ENCODE measurements at places on chromosomes 7 and 10.
A peak's percentile ranks its signal among the peaks of the same experiment; 100 is the strongest.

GRCh38 chr10:13512564-13512963, 16.2 kb downstream of the BEND7 start:
- no peak for DNase-seq

DNA sequence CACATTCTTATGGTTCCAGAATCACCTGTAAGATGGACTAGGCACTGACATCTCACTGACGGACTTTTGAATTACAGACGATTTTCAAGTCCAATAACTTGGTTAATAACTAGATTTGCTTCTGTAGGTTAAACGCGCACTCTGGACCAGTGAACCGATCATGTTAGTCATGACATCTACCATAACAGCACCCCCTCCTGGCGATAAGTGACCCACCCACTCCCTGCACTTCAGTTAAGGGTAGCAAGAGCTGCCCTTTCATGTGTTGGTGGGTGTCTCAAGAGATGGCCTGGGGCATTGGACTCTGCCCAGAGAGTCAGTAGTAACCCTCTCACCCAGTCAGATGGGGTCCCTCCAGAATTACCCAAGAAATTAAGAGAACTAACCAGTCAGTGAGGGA, 12.9 kb downstream of the GRM8 start:
- no peak for DNase-seq

DNA sequence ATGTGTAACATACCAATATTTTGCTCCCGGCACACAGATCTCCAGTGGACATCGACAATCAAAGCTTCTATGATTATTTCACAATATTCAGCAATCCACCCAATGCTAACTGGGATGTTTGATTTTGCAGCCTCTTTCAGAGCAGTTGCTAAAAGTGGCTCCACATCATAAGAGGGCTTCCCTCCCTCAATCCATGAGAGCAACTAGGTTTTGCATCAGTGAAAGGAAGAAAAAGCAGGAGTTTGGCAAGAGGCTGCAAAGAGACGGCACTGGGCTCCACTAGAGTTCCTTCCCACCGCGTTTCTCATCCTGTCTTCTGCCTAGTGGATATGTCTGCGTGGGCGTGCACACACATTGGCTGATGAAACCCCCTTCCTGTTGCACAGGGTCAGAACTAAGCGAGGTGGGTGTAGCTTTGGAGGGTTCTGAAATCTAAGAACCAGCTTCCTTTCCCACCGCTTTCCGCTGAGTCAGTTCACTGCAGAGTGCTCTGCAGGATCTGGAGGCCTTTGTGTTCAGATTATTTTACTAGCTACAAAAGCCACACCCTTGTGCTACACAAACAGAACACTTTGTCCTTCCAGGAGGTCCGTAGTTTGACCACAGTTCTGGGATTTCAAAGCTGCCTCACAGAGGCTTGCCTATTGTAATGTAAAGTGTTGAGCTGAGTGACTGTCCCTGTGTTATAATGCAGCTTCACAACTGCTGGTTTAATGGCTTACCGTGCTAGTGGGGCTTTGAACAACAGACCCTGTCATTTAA, 28.1 kb downstream of the ARL4A start:
- no peak for DNase-seq

DNA sequence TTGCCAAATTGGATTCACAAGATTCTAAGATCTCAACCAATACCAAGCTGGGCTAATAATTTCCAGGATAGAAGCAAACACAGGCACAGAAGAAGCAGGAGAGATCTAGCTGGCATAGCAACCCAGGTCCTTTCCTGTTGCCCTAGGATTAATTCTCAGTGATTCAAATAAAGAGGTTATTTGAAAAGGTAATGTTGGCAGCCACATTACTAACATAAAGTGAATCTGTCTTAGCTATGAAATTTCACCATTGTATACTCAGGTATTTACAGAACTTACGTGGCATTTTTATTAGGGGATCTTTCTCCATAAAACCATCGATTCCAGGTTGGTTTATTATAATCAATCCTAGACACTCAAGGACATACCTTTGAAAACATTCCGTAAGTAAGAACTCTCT, 379.3 kb upstream of the POM121L12 start:
- no peak for DNase-seq

DNA sequence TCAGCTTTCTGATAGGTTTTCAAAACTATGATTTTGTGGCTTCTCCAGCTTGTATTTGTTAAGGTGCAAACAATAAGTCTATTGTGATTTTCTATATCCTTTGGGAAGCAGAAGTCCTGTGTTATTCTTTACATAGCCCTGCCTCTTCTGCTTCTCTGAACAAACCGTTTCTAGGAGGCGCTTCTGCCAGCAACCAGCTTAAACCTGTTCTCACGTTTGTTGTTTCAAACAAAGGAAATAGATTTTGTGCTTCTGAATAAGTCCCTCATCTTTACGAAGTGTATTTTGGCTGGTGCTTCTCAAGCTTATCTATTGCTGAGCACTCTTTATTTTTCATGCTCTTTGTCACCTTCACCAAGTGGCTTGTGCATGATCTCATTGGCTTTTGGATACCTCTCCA, 61.0 kb downstream of the VTI1A start:
- no peak for DNase-seq

DNA sequence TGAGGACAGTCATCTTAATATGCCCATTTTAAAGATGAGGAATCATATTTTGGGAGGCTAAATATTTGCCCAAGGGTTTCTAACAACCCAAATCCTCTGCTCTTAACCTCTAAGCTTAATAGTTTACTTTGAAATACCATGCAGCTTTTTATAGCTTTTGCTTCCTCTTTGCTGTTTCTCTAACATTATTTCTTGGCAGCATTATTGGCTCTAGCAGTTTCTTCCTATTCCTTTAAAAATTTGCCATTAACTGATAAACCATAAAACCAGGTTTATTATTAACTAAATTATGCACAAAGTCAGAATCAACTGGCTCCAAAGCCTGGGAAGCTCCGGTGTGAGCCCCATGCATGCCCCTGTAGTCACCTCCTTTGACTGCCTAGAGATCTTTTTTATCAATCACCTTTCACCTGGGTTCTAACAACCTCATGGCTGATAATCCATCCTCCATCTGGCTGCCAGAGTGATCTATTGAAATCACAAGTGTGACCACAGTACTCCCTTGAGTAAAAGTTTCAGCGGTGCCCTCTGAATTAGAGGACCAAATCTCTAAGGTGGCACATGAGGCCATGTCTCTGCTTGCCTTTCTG, 62.4 kb downstream of the ITGB8 start:
- no peak for DNase-seq

- no peak for DNase-seq
Measured at GRCh38 chr7:46259947-46260346, 338.9 kb upstream of the IGFBP3 start.

- no peak for DNase-seq
Measured at GRCh38 chr7:1843271-1843861, 173.3 kb downstream of the ELFN1 start.

GRCh38 chr10:47092831-47093230, 181.6 kb downstream of the PTPN20 start:
- no peak for DNase-seq

DNA sequence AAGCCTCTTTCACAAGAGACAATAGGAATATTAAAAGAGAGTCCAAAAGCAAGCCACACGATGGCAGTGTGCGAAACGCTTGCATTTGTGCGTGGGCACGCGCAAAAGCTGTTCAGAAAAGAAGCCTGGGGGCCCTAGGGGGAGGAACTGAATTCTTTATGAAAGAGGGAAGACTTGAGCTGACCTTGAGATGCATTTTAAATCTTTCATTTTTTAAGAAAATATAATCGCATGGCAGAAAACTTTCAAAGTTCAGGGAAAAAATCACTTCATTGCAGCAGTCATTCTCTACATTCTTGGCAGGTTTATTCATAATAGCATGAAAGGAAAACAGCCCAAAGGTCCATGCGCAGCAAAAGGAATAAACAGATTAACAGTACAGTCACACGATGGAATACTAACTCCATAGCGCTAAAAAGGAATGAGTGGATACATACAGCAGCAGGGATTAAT, 206.5 kb upstream of the PRKCQ start:
- DNase-seq, result no peak

DNA sequence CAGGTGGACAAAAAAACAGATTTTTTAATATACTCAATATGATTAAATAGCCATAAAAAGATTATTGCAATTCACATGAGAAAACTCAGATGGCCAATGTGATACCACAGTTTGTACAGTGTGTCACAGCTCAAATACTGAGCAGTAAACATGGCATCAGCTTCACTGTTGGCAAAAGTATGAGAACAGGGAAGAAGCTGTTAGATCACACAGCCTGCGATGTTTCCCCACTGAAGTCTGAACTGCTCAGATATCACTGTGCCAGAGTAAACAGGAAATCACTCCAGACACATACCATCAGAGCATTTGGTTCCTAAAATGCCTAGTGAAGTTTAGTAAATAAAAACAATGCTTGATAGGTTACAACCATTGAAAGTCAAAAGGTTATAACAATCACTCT, 347.8 kb downstream of the ETV1 start:
- DNase-seq, result no peak

GRCh38 chr10:12727832-12728215, 273.7 kb downstream of the CCDC3 start:
- DNase-seq, result no peak

GRCh38 chr7:98134420-98135228, 28.0 kb downstream of the LMTK2 start:
- DNase-seq, result no peak

GRCh38 chr7:41133690-41134299, 569.1 kb downstream of the INHBA start:
- DNase-seq, result no peak

GRCh38 chr10:130882906-130883305, 428.6 kb downstream of the TCERG1L start:
- no peak for DNase-seq

- no peak for DNase-seq
Measured at GRCh38 chr10:75347186-75347585, 54.4 kb downstream of the ZNF503 start.

GRCh38 chr7:24891311-24891735, 88.7 kb downstream of the OSBPL3 start:
- no peak for DNase-seq

DNA sequence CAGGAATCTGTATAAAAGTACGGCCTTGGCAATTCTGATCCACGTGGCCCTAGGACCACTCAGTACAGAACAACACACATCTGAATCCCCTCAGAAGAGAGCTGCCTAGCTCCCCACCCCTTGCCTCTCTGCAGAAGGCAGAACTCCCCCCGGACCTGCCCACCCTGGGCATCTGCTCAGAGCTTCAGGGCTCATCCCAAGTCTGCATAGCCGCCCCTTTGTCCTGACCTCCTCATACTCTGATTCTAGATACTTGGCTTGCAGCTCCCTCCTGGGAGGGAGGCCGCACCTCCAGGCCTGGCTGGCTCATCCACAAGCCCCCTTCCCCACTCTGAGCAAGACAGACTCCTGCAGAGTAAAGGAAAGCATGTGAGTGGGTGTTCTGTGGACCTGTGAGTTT, 49.6 kb downstream of the GRID1 start:
- DNase-seq, result no peak

DNA sequence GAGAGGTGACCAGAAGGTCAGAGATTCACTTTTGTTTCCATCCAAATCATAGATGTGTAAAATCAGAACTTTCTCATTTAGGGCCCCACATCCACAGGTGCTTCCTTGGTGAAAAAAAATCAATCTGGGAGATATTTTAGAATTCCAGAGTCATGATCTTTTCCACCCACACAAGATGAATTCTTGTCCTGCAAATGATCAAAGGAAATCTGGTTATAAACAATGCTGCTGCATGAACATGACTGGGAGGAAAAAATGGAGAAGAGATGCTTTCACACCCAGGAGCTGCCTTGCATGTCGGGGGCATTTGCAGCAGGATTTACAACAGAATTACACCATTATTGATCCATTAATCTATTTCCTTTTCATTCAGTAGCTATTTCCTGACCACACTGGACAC, 106.5 kb upstream of the TMEM72 start:
- no peak for DNase-seq

DNA sequence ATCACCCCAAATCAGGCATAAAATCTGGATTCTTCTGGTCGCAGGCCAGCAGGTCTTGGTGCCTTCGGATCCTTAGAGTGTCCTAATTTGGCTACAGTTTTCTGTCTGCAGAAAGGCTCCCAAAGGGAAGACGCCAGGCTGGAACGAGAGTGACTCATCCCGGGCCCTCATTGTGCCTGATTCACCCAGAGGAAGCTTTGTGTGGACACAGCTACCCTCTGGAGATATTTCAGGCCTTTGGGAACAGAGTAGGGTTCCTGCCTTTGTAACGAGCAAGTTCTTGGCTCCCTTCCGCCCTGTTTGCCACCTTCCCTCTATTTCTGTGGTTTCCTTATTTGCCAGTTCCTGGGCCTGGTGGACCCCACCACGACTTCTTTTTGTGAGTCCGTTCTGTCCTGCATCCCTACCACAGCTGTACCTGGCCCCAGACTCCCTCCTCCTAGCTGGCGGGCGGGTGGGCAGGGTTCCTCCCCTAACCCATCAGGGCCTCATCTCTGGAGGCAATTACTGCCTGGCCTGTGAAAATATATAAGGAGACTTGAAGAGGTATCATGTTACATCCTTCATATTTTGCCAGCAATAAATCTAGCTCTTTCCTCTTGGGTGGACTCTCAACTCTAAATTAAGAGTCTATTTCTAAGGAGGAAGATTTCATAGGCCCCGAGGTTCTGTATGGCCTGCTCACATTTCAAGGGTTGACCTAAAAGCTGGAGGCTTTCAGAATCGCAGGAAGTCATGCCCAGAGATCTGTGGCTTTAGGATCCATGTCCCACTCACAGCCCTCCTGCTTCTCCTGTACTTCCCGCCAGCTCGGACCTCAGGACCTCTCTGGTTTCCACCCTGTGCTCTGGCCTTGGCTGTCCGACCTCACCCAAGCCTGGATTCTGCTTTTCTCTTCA, 219.2 kb upstream of the ZNF32 start:
- no peak for DNase-seq

GRCh38 chr7:118080947-118081346, 103.0 kb upstream of the LSM8 start:
- peak; percentile 1 for DNase-seq

- DNase-seq, result no peak
Measured at GRCh38 chr10:69446229-69446628, 5.0 kb upstream of the TSPAN15 start.

GRCh38 chr7:47360301-47360900, 221.5 kb downstream of the TNS3 start:
- DNase-seq, result no peak

GRCh38 chr10:104232613-104233102, 494 bp upstream of the CFAP43 start:
- no peak for DNase-seq

DNA sequence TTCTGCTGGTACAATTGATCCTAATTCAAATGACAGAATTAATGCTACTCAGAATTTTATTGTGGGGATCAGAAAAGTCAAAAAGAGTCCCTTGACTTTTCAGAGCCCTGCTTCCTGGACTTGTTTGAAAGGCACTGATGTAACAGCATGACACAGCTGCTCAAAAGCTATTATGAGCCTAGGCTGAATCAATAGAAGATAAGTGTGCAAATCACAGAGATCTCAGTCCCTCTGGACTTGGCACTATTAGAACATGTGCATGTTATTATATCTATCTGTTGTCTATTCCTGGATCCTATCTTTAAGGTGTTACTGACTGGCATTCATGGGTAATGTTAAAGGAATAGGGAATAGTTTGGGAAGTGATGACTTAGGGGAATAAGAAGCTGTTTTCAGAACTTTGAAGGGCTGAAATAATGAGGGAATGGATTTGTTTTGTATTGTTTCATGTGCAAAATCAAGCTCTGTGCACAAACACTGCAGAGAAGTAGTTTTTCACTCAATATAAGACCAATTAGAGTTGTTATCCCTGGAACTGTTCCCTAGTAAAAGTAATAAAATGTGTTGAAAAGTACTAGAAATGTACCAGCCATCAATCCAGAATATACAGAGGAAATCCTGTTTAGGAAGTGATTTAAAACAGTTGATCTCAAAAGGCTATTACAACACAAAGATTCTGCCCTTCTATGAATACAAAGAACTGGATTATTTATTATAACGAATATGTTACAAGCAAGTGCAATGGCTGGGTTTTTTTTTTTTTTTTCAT, 814.9 kb upstream of the C7orf33 start:
- no peak for DNase-seq

Data from stimulated activated CD8-positive, alpha-beta memory T cell treated with anti-CD3 and anti-CD28 coated beads, Interleukin-4, amount 100 ng/mL, for 4 hours (primary cell).